Left ventricle myocardium inferior (tissue), 1 donor: ENCODE measurements at places on chromosomes 5 and 9.

DNA sequence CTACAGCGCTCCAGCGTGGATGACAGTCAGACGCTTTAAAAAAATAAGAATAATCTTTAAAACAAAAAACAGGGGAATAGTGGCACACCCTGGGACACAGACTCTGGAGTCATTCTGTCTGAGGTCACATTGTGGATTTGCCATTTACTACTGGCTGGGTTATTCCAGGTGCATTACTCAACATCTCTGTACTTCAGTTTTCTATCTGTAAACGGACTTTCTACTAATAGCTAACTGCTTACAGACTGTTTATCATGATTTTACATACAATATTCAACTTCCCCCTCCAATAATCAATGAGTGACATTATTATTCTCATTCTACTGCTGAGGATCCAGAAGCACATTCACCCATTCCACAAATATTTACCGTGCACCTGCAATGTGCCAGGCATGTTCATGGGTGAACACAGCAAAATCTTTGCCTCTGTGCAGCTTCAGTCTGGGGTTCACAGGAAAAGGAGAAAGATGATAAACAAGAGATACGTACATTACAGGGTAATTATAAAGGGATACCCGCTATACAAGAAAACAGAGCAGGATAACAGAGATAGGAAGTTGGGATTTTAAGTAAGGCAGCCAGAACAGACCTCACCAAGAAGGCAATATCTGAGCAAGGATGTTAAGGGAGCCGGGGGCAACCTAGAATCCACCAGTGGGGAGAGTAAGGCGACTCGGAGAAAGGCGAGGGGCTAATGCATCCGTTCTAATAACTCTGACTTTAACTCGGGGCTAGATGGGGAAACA, 984 bp upstream of the RAD23B start:
- no peak for DNase-seq

DNA sequence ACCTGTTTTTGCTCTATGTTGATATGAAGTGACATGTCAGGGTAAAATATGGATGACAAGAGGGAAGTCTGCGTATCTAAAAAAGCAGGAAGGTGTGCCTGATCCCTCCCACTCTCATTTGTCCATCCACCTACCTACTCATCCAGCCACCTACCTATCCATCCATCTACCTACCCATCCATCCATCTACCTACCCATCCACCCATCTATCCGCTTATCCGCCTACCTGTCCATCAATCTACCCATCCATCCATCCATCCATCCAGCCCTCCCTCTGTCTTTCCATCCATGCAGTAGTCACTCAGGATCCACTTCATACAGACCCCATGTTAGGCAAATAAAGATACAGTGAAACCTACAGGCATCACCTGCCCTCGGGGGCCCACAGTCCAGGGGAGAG, 32.4 kb downstream of the LMX1B start:
- DNase-seq = no peak

DNA sequence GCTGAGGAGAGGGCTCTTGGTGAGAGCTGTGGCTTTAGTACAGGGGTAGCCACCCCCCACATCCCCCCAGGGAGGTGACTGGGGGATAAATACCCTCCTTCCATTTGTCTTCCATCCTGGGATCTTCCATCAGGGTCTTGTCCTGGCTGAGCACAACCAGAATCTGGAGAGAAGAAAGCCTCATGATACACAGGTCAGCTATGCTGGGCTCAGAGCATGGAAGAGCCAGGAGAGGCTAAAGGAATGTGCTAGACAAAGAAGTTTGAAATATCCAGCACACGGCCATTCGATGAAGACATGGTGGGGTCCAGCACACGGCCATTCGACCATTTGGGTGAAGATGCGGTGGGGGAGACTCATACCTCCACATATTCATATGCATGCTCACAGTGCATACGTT, 30.0 kb downstream of the ROPN1L start:
- DNase-seq = no peak

- no peak for DNase-seq
These were observed 3.5 kb downstream of the LHX2 start for GRCh38 chr9:124014956-124015660.

DNA sequence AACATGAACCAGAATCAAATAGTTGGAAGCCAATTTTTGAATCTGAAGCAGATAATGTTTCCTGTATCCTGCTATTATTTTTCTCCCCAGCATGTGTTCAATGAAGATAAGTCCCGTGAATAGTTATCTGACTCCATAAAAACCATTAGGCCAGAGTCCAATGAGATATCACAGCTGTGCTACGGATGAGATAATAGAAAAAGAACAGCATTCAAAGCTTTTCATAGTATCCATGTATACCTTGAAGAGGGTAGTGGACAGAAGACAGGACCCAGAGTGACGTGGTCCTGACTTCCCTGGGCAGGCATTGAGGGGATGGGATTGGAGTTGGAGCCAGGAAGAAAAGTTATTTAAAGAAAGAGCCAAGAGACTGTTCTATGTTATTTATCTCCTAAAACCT, 50.7 kb upstream of the C6 start:
- no peak for DNase-seq

GRCh38 chr5:158999339-158999738, 100.4 kb downstream of the EBF1 start:
- no peak for DNase-seq

GRCh38 chr5:148968311-148968710, 94.6 kb downstream of the SH3TC2 start:
- no peak for DNase-seq
